Bronchial epithelial cell (primary cell): ENCODE measurements at places on chromosomes 12 and 14.

GRCh38 chr12:109267361-109267760 is 41.7 kb downstream of the FOXN4 start:
- DNase-seq = no peak

DNA sequence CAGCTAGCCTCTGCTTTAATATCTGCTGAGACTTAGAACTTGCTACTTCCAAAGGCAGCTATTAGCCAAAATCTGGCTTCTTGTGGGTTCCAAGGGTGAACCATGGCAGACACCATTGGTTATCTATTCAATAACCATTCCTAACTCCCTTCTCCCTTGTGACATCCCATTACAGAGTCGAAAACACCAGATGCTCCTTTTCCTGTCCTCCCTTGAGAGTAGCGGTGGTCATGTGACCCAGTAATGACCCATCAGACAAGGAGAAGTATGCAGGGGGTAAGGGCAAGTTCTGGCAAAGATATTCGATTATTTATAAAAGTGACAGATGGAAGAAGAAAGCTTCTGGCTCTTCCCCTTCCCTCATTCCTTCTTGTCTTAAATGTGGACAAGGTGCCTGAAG is 20.1 kb downstream of the TGFB3 start:
- no peak for DNase-seq

DNA sequence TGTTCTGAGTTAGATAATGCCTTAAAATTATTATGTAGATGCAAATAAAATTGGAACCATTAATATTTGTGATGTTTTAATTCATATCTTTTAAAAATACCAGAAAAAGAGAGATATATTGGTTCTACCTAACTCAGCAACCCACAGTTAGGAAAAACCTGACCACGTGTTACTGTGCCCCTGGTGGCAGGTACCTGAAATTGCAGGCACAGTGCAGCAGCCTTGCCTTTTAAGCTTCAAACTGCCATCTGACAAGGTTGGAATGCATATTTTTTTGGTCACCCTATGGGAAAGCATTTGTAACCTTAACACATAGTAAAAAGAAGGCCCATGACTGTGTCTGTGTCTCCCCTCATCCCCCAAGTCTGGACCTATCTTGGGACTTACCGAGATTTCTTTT is 109.4 kb upstream of the NOS1 start:
- no peak for DNase-seq

DNA sequence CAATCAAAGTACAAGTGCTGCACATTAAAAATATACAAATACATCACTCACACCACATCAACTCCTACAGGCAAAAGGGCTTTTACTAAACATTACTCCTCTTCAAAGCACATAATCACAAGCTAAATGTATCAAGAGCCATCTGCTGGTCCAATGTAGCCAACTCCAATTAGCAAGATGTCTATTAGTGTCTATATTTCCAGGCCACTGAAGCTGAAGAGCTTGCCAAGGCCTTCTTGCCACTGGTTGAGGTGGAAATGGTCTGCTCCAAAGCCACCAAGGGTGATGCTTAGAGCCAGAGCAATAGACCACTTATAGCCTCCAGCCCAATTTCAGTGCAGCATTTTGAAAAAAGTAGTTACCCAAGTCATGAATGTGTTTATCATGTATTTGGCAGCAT is 54.4 kb downstream of the RASSF9 start:
- no peak for DNase-seq

- DNase-seq = no peak
Observed at GRCh38 chr14:53304726-53305381, 151.7 kb upstream of the DDHD1 start.
